SJSA1 (cell line): ENCODE measurements at places on chromosomes 6 and 20. TPM values are rescaled to one million over a fixed set of nuclear protein-coding genes. Genes with fewer than 3 reads are reported as not detected.

Gene ZNF337
- total RNA-seq = 7.2 and 8.2 TPM in 2 replicates

Gene MUC22
- not detected in 2 replicates for total RNA-seq

Gene GRM1
- not detected in 2 replicates for total RNA-seq

DNA sequence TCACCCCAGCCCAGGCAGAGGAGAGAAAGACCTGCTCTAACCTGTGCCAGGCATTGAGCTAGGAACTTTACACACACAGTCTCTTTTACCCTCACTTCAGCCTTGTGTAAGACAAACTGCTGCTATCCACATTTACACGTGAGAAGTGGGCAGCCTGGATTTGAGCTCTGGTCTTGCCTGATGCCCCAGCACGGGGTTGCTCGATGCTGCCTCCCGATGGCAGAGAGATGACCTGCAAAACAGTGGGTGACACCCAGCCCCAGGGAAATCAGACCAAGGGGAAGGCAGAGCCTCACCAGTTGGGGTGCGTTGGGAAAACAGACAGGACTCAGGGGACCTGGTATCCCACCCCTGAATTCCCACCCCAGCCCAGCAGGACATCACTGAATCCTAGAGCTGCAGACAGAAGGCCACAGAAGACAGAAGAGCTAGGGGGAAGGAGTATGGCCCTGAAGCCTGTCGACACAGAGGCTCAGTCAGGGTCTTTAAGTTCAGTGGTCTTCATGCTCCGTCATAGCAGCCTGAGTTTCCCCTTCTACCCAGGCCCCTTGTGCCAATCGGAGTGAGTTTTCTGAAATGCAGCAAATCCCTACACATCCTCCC is 990 bp downstream of the BPI start:
- no peak for DNase-seq

Gene CCM2L
- not detected in 2 replicates for total RNA-seq

- DNase-seq = no peak
These were observed 3.3 kb downstream of the ADGRB3 start for GRCh38 chr6:68638230-68638900.

Gene PHACTR1
- 0.37 TPM in 1 of 2 replicates, not detected in the other for total RNA-seq

DNA sequence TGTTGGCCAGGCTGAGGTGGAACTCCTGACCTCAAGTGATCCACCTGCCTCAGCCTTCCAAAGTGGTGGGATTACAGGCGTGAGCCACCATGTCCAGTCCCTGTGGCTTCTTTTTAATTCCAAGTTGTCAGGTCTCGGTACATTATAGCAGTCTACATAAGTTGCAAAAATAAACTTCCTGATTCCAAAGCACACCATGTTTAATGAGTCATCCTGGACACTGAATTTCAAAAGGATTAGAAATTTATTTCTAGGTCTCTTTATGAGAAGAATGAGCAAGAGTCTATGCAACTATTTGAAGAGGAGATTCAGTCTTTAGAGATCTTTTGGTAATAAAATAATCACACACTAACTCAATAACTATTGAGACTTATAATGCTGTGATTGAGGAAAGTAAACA is 63.9 kb upstream of the MCHR2 start:
- DNase-seq = no peak

Gene BPIFA1
- not detected in 2 replicates for total RNA-seq

- no peak for DNase-seq
These were observed 104.9 kb downstream of the ASXL1 start for GRCh38 chr20:32462900-32463641.

GRCh38 chr6:107624541-107624940 is 134.6 kb downstream of the SOBP start:
- no peak for DNase-seq

Gene LY86
- not detected in 2 replicates for total RNA-seq

DNA sequence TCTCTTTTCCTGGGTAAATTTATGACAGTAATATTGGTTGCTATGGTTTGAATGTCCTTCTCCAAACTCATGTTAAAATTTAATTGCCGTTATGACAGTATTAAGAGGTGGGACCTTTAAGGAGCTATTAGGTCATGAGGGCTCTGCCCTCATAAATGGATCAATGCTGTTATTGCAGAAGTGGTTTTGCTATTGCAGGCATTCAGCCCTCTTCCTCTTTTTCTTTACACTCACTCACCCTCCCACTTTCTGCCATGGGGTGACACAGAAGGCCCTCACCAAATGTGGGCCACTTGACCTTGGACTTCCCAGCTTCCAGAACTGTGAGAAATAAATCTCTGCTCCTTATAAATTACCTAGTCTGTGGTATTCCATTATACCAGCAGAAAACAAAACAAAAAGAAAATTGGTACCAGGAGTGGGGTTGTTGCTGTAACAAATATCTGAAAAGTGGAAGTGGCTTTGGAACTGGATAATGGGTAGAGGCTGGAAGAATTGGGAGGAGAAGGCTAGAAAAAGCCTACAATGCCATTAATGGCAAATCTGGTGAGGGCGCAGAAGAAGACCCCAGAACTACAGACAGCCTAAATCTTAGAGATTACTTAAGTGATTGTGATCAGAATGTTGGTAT is 24.8 kb upstream of the IGF2R start:
- DNase-seq = no peak

GRCh38 chr6:128981716-128982115 is 98.8 kb downstream of the LAMA2 start:
- no peak for DNase-seq

Gene IL17F
- not detected in 2 replicates for total RNA-seq

DNA sequence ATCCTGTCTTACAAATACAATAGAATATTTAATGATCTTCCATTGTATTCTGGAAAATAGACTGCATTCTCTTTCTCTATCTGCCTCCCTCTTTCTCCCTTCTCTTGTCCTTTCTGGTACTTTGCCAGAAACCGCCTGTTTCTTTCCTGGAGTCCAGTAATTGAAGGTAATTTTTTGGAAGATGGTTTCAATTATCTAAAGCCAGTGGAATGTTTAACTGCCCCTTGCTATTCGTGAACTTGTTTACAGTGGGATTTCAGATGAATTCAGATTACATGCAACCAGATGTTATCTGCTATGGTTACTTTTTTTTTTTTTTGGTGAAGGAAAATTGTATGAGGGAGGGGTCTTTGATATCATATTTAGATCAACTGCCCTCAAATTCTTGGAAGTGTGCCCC is 655.5 kb upstream of the FLRT3 start:
- DNase-seq = peak; percentile 16

- no peak for DNase-seq
These were observed 92.9 kb downstream of the FYN start for GRCh38 chr6:111780393-111780792.

DNA sequence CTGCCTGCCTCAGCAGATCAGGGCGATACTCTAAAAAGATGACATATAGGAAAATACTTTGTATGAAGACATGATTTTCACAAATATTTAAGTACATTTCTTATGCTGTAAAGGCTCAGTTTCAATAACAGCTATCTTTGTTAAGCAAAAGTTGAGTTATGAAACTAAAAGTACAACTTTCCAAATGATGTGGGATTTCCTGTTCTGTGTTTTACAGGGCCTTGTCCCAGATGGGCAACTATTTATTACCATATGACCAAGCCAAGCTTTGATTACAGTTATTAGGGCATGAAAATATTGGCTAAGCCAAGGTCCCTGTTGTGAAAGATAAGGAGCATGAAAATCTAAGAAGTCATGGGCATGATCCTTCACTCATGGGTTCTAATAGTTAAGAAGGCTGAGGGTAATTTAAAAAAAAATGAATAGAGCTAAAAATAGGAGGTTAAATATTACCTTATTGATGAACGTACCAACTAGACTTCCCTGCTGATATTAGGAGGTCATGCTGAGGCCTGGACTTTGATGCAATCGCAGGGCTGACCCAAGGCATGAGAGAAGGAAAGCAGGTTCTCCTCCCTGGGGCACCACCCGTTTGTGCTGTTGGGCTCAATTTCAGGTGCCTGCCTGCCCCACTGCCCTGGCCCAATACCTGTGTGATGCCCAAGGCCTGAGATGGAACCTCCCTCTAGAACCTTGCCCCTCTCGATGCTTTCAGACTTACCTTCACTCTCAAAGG is 294.4 kb upstream of the PRDM1 start:
- no peak for DNase-seq

Gene TUBB1
- 0.05 TPM in 1 of 2 replicates, not detected in the other for total RNA-seq

DNA sequence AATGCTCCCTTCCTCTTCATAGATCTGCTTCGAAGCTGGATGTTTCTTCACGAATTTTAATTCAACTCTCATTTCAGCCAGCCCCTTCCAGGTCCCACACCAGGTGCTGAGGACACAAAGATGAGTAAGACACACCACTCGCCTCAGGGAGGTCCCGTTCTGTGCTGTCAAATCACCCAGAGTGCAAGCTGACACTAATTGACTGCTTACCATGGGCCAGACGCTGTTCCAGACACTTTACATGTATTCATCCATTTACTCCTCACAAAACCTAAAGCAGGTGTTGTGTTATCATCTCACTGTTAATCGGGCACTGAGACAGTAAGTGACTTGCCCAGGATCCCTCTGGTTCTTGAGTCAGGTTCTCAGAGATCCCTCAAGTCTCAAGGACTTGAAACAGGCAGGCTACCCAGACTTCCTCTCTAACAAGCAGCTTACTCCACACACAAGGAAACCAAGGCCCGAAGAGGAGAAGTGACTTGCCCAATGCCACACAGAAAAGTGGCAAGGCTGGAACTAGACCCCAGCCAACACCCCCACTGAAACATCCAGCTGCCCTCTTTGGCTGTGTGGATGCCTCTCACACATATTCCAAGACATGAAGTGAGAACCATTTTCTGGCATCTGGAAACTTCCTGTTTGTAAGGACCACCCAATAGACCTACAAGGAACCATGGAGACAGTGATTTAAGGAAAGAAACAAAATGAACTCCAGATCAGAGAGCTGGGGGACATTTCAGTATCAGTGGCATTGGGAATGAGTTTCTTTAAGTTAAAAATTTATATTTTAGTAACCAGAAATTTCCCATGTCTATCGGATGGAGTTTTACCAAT is 174.5 kb downstream of the CDC5L start:
- no peak for DNase-seq

Gene RNF182
- 3.1 and 7.2 TPM in 2 replicates for total RNA-seq

GRCh38 chr6:148620579-148621298 is 126.1 kb upstream of the UST start:
- no peak for DNase-seq

GRCh38 chr6:105900125-105900937 is 185.8 kb upstream of the PRDM1 start:
- DNase-seq = no peak

DNA sequence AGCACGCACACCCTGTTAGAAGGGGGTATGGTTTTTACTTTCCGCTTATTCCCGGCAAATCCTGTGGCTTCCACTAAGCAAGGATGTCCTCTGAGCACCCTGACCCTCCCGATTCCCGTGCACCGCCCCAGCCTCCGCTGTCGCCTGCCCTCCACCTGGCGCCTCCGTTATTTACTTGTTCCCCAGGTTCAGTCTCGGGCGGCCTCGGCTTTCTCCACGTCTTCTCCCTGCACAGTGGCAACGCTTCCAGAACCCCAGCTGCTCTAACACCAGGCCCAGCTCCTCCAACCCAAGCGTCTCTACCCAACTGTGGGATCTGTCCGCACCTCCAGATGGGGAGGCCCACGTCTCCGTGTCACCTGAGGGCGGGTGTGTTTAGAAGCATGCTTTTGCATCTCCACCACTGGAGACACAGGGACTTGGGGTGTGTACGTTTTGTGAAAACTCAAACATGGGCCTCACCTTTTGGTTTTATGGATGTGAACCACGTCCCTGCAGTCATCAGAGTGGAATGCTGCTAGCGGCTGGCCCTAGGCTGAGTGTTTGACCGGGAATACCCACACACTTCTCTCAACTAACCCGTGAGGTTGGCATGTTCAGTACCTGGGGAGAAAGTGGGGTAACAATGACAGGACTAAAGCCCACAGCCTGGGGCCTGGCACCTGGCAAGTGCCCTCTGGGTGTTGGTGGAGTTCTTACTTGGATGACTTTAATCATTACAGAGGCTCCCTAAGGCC is 79.9 kb downstream of the THBS2 start:
- peak; percentile 35 for DNase-seq

Gene ENPP5
- total RNA-seq = 0.94 and 2.8 TPM in 2 replicates

Gene CABLES2
- total RNA-seq = 6.9 and 14.9 TPM in 2 replicates

Gene GSTA3
- not detected in 2 replicates for total RNA-seq

DNA sequence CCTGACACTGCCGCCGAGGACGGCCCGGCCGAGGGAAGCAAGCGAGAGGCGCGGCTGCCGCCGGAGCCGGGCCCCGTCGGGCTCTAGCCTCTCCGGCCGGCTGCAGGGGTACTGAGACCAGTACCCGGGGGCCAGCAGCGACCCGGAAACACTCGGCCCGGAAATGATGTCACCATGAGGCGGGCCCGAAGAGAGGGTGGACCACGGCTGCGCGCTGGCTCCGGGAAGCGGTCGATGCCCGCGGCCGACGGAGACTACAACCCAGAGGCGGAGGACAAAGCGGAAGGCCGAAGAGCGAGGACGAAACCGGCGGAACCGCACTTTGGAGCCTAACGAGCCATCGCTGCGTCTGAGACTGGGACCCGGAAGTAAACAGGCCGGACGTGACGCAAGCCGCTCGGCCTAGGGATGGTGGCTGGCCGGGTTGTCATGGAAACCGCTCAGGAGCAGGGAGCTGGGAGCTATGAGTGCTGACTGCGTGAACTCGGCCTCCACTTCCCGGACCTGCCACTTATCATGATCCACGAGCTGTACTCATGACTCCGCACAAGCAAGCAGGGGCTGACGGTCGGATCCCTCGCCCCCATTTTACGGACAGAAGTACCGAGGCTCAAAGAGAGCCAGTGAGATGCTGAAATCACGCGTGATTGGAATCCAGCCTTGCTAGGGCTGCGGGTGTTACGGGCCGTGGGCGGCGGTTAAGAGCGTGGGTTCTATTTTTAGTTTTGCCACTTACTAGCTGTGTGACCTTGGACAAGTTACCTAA is at the start of gene SPATA2:
SPATA2 (minus strand) TSS at position 150 of the 766 bp plus-strand sequence. CDS start 7,039 bp downstream, outside the sequence.
- peak; percentile 99 for DNase-seq

Gene THBS2
- not detected in 2 replicates for total RNA-seq

Gene HBS1L
- 154 and 176 TPM in 2 replicates for total RNA-seq

- DNase-seq = no peak
These were observed 71.5 kb upstream of the B3GAT2 start for GRCh38 chr6:71028236-71028876.

GRCh38 chr6:133890711-133891148 is 1.8 kb downstream of the TCF21 start:
- DNase-seq = no peak

Gene HDGFL1
- total RNA-seq = not detected in 2 replicates

GRCh38 chr6:130503146-130503545 is 137.3 kb downstream of the TMEM200A start:
- DNase-seq = no peak

- no peak for DNase-seq
These were observed 4.0 kb upstream of the BPI start for GRCh38 chr20:38299963-38300362.

DNA sequence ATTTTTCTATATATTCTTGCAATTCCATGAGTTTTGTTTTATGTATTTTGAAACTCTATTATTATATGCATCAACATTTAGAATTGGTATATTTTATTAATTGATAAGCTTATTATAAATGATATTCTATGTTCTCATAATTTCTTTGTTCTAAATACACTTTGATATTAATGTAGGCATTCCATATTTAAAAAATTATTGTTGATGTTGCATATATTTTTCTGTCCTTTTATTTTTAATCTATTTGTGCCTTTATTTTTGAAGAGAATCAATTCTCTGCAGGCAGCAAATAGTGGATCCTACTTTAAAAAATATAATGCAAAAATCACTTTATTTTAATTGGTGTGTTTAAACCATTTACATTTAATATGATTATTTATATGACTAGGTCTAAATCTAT is 29.6 kb downstream of the SIRPD start:
- DNase-seq = no peak

- no peak for DNase-seq
These were observed 40.9 kb downstream of the PHACTR3 start for GRCh38 chr20:59645271-59645670.

Gene BFSP1
- 8.0 and 9.4 TPM in 2 replicates for total RNA-seq
